Hematopoietic multipotent progenitor cell treated with erythropoietin and hydrocortisone succinate and interleukin-3 and kit ligand, for 15 days (in vitro differentiated cells): ENCODE measurements at places on chromosomes 7 and 10.

DNA sequence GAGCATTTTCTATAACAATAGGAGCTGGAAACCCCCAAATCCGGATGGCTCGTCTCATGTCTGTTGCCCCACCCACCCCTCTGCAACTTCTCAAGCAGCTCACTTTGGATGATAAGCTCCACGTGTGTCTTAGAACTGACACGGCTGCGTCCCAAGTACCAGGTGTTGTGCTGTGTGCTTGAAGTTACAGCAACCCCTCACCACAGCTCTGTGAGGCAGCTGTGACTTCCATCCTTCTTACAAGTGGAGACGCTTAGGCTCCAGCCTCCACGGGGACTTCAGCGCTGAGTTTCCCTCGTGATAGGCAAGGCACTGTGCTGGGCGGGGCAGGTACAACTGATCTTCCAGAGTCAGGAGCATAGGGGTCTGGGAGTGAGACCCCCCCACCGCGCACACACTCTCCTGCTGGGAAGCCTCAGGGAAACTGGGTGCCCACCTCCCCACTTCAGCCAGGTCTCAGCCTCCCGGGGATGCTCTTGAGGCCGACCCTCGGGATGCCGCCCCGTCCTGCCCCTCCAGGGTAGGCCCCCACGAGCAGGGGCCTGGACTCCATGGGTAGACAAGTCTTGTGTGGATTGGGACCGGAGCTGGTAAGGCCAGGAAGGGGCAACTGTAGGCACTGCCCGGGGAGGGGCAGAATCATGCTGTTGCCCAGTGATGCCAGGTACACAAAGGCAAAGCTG, 31.4 kb downstream of the EN2 start:
- DNase-seq: no peak

DNA sequence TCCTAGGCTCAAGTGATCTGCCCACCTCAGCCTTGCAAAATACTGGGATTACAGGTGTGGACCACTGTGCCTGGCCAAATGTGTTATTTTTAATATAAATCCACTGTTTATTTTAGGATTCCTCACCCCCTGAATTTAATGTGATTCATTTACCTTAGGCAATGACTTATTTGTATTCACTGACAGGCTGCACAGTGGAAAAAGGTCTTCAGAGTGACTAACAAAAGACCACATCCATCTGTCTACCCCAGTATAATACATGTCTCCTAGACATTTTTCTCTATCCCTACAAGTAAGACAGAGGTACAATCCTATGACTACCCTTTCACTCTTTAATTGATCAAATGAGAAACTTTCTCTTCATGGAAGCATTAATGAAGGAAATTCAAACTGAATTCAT, 230.2 kb downstream of the AHR start:
- no peak for DNase-seq

DNA sequence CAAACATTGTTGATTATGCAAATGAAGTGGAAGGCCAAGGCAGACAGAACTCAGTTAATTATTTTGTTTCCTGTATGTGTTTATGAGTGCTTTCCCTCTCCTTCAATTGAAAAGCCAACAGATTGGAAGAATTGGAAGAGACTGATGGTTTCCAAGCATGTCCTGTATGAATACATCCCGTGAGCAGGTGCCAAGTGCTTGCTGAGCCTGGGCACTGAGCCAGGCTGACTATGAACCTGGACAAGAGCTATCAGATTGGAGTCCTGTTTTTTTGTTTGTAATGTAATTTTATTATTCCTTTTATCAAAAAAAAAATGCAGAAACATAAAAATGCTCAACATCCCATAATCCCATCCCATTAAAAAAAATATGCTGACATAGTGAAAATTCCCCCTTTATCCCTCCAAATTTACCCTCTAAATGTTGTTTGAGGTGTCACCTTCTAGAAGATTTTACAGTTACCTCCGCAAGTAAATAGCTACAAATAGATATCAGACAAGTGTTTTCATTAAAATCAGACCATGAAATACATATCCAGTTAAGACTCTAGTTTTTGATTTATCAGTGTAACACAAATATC, 449.5 kb downstream of the GRID1 start:
- DNase-seq: no peak

- no peak for DNase-seq
These were observed 6.3 kb downstream of the HOXA4 start for GRCh38 chr7:27124096-27124901.

GRCh38 chr10:112983444-112984056, 33.5 kb downstream of the TCF7L2 start:
- no peak for DNase-seq

DNA sequence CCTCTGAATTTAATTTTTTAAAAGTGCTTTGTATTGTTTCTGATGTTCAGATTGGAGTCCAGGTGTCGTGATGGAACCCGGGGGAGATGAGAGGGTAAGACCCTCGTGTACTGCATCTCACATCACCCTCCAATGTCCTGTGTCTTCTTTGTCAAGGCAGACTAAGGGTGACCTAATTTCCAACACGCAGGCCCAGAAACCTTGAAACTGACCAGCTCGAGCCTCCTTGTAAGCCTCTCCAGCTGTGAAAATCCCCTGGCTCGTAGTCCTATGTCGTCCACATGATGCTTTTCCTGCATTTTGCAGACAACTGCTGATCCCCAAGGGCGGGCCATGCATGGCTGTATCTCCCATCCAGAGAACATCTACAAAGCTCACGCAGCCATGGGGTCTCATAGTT, 220.2 kb downstream of the ARHGAP12 start:
- no peak for DNase-seq
